ENCODE measurements at places on chromosomes 16 and 17.
A peak's percentile ranks its signal among the peaks of the same experiment; 100 is the strongest.

GRCh38 chr16:85084841-85085510 is 27.3 kb downstream of the CIBAR2 start:
- no peak for DNase-seq

GRCh38 chr16:2507665-2508064 is 6.1 kb upstream of the ATP6V0C start:
- no peak for DNase-seq

DNA sequence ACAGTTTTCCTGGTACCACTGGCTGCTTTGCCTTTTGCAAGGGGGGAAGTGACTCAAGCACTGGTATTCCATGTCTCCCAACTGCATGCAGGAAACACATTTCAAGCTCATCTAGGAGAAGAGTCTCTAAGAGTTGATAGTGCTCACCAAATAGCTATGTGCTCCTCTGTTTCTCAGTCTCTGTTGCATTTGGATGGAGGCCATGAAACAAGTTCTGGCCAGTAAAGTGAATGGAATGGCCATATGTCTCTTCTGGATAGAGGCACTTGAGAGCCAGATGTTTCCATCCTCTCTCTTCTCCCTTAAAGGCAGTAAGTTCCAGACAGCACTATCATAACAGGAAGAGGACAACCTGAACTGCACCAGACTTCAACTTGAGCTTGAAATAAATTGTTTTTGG is 60.6 kb downstream of the C16orf82 start:
- no peak for DNase-seq

DNA sequence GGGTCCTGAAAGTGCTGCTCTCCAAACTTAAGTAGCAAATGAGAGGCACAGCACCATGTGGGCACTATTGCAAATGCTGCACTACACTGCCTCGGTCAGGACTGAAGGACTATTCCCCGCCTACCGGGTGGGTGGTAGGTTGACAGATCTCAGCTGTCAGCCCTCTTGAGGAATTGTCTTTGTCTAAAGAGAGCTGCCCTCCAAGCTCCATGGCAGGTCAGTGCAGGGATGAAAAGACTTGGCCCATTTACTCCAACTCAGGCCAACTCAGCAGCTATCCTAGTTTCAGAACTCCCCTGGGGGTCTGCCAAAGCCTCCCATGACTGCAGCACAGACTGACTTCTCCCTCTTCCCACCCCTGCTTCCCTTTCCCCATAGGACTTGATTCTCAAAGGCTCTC is 3.4 kb upstream of the PDZD9 start:
- DNase-seq, result no peak

DNA sequence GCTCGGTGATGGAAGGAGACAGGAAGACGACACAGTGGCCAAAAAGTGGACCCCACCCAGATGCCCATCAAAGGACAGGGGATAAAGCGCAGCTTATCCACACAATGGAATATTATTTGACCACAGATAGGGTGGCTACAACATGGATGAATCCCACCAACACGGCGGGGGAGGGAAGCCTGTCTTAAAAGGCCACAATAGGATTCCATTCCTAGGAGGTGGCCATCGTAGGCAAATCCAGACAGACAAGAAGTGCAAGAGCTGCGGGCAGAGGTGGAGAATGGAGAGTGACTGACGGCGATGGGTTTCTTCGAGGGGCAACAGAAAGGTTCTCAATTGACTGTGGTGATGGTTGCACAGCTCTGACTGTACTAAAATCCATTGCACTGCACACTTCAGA is 16.0 kb downstream of the SLC38A8 start:
- DNase-seq, result no peak

DNA sequence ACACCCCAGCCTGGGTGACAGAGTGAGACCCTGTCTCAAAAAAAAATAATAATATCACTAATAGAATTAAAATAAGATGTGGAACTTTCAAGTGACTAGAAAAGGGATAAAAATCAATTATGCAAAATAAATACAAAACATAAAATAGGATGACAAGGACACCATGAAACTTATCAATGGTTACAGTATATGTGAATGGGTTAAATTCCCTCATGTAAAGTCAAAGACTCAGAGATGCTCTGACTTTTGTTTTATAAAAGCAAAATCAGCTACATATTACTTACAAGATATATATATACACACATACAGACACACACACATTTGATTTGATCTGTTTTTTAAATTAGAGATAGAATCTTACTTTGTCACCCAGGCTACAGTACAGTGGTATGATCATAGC is 33.5 kb upstream of the SCNN1B start:
- no peak for DNase-seq

DNA sequence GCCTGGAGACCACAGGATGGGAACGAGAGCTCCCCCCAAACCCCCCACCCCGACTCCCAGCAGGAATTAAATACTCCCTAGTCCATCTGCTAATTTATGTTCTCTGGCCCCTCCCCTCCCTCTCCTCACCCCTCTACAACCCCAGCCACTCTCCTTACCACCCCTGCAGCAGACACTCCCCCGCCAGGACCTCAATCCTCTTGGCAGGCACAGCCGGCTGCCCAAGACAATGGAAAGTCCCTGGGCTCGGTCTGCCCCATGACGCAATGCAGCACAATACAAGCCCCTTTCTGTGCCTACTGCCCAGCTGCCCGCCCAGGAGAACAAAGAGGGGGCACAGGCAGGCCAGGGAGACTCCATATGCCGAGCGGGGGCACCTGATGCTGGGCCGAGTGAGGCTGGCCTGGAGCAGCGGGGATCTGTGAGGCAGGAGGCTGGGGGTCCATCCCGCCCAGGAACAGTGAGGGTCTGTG is 30.3 kb upstream of the CDC42EP4 start:
- DNase-seq, result peak; percentile 67

DNA sequence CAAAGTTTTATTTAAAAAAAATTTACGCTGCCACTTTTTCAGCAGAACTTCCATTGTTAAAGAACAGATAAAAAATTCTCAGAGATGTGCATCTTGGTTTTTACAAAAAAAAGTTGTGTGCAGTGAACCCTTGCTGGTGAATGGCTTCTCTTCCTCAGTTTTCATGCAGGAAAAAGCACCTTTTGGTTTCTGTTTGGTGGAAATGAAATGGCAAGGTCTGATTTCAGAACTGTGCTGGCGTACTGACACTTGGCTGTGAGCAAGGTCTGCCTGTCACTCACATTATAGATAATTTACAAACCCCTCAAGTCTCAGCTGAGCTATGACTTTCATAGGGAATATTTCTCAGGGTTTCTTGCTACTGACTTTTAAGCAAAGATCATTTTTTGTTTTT is 5.7 kb upstream of the SALL1 start:
- no peak for DNase-seq

GRCh38 chr16:8798535-8799157 is 1.0 kb downstream of the PMM2 start:
- no peak for DNase-seq

DNA sequence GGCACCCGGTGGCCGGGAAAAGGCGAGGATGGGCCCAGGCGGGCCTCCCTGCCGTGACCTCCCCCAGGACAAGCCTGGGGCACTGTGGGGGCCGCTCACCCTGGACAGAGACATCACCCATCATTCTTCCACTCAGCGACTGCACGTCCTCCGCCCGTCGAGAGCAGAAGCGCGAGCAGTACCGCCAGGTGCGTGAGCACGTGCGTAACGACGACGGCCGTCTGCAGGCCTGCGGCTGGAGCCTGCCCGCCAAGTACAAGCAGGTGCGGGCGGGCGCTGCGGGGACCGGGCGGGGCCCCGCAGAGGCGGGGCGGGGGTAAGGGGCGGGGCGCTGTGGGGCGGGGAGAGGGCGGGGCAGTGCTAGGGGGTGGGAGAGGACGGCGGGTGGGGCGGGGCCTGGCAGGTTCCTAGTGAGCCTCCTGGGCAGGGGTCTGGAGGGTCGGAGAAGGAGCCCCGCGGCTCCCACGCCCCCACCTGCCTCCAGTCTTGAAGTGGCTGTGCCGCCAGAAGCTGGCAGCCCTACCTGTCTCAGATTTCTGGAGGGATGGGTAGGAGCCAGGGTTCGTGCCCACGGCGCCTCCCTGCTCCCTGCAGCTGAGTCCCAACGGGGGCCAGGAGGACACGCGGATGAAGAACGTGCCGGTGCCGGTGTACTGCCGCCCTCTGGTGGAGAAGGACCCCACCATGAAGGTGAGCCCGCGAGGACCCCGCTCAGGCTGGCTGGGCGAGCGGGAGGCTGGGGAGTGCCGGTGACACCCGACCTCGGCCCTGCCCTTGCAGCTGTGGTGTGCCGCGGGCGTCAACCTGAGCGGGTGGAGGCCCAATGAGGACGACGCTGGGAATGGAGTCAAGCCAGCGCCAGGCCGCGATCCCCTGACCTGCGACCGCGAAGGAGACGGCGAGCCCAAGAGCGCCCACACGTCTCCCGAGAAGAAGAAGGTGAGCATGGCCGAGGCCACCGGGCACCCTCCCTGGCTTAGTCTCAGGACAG is 7.5 kb downstream of the NME3 start:
- DNase-seq, result no peak

GRCh38 chr16:49472598-49472997 is 99.0 kb downstream of the C16orf78 start:
- no peak for DNase-seq

DNA sequence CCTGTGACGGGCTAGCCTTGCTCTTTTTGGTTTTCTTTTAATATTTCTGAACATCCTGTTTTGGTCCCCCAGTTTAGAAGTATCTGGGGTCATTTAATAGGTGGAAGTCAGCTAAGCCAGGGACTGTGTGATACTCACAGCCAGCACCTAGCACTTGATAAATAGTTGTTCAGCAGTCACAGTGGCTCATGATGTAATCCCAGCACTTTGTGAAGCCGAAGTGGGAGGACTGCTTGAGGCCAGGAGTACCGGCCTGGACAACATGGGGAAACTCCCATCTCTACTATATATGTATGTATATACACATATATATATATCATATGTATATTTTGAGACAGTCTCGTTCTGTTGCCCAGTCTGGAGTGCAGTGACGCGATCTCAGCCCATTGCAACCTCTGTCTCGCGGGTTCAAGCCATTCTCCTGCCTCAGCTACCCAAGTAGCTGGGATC is 1.8 kb upstream of the ZNRF1 start:
- no peak for DNase-seq

GRCh38 chr17:82154881-82155331 is 56.9 kb upstream of the FASN start:
- no peak for DNase-seq

- no peak for DNase-seq
Measured at GRCh38 chr17:63988741-63989621, 9.2 kb upstream of the PRR29 start.

DNA sequence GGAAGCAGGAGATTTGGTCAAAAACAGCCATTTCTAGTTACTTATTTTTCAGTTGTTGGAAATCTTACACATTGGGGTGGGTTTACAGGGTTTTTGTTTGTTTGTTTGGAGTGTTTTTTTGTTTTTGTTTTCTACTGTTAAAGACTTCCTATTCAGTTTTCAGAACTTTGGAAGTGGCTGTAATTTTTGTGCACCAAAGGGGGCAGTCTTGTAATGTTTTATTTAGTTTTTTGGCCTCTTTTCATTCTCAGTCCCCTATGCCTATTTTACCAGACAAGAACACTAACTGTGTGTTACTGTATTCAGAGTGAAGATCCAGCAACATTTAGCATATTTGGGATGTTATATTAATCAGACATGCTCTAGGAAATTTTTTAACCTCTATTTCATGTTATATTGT is 20.6 kb downstream of the TPPP3 start:
- DNase-seq, result peak; percentile 55

DNA sequence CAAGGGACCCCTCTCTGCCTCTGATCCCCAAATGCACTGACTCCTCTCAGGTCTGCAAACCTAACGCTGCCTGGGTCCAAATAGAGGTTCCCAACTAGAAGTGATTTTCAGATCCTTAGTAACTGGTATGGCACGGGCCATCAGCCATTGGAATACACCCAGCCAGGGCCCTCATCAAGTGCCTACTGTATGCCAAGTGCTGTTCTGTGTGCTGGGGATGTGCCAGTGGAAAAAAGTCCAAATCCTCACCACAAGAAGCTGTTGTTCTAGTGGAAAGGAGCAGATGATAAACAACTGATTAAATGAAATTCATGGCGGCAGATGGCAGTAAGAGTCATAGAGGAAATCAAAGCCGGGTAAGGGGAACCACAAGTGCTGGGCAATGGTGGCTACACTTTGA is 57.2 kb upstream of the MED9 start:
- no peak for DNase-seq

DNA sequence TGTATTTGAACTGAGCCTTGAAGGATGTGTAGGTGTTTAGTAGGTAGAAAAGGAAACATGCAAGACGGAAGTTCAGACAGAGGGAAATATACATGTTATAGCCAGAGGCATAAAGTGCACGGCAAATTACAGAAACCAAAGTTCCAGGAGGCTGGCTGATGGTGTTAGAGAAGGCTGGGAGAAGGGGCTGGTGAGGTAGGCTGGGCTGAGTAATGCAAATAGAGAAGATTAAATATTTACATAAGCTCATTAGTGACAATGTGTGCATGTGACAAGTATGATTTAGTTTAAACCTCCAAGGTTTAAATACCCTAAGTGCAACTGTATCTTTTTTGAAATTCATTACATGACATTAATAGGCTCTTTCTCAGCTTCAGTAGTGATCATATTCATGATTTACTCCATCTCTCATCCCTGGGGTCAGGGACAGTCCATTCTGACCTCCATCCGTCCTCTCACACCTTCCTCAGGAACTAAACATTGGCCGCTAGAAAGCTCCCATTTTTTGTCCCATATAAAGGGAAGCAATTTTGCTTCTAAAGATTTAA is 399.8 kb upstream of the SALL1 start:
- no peak for DNase-seq

DNA sequence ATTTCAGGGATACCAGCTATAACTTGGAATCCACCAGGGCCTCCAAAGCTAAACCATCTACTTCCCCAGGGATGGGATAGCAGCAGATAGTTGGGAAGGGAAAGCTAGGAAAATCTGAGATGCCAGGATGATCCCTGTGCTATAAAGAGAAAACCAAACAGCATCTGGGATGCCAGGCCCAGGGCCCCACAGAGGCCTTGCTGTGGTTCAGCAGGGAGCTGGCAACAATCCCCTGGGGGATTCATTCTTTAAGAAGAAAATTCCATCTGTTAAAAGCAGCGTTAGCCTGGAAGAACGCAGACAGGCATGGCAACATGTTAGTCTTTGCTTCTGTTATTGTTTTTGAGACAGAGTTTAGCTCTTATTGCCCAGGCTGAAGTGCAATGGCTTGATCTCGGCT is 16.6 kb downstream of the MYO18A start:
- DNase-seq, result no peak

DNA sequence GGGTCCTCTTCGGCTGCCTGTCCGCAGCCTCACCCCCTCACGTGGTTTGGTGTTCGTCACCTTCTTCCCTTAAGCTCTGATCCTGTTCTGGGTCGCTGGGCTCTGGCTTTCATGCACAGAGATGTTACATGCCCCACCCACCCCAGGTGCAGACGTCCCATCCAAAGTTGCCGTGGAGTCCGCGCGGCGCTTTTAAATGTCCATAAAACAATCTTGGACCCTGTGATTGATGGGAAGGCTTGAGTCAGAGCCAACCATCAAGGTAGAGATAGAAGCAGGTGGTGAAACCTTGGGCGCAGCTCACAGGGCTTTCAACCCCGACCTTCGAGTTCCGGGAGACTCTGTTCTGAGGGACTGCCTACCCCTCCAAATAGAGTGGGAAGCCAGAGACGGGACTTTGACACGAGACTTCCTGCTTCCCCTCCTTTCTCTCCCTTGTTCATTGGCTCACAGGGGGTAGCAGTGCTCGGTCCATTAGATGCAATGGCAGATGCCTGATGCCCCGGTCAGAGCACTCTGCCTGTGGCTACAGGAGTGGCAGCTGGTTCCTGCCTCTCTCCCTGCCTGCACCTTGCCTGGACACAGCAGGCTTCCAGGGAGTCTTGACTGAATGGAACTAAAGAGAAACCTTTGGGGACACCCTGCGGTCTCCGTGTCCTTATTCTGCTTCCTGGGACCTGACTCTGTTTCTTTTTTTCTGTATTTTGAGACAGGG is 4.0 kb downstream of the ENGASE start:
- no peak for DNase-seq

- peak; percentile 8 for DNase-seq
Measured at GRCh38 chr17:55996826-55997225, 156.4 kb upstream of the ANKFN1 start.
